ENCODE measurements at places on chromosomes 16 and 17.

DNA sequence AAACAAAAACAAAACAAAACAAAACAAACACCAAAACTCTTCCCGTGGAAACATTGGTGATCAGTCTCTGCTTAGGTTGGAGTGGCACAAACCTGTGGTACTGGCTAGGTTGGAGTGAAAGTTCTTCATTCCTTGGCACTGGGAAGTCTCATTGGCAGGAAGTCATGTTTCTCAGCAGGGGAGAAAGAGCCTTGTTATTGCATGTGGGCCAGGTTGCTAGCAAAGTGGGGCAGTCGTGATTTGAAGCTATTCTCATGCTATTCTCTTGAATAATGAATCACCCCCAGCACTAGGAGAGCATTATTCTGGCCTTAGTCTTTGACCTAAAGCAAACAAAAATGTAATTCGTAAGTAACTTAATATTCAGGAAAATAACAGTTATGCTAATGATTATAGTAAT is 24.3 kb upstream of the B4GALNT2 start:
- peak; percentile 94 for DNase-seq

DNA sequence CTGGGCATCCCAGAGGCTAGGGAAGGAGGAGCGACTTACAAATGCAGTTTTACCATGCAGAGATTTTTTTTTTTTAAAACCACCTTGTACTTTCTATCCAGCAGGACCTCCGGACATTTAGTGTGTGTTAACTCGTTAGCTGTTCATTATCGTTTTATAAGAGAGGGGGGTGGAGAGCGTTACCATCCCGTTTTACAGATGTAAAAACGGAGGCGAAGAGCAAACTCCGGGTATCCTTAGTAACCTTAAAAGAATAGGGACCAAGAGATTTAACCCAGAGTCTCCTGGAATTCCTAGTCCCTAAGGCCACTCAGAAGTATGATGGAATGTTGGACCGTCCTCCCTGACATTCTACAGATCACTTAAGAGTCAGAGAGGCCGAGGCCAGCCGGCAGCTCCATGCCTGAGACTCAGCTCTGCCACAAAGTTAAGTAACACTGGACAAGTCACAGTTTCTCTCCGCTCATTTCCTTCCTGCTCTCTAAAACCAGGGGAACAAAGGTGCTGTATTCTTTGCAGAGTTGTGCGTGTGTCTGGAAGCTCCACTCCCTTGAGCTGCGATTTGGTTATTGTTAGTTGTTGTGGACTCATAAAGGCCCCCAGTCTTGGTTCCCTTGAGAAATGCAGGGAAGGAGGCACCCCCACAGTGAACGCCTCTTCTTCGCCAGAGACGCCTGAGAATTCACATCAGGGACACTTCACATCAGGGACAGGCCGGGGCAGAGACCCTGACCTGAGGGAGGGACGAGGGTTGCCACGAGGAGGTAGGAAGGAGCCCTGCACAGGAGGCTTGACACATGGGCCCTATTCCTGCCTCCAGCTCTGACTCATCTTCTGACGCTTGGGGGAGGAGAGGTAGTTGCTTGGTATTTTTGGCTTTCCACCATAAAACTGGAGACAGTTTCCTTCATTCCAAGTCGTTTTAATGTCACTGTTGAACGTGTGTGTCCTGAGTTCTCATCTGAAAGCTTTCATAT is 1.2 kb downstream of the DUSP14 start:
- DNase-seq = peak; percentile 90

DNA sequence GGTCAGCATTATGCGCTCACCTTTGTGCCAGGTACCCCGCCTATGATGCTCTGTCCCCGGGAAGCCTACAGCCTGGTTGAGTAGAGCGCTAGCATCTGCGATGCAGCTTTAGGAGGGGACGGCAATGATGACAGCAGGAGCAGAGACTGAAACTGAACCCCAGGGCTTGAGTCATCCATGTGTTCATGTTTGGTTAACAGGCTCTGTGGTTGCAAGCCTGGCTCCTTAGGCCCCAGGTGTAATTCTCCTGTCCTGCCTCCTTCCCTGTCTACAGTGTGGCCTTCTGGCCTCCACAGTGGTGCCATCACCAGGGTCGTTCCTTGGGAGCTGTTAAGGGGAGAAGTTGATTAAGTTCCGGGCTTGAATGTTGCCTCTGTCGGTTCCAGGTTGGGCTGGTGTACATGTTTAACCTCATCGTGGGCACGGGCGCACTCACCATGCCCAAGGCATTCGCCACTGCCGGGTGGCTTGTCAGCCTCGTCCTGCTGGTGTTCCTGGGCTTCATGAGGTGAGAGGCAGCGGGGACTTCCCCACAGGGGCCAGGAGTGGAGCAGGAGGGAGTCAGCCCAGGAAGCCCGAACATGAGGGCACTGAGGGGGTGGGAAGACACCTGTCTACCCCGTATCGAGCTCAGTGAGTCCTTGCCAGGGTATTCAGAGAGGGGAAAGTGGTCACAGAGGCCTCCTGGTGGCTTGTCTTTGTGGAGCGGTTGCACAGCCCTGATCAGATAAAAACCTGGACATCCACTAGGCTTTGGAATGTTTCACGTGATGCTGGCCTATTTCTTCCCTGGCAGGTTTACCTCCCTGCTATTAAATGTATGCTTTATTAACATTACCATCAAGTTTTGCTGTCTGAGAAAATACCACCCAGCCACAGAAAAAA is 9.2 kb upstream of the NAT9 start:
- DNase-seq = no peak

- peak; percentile 29 for DNase-seq
Measured at GRCh38 chr17:32854207-32854606, 22.7 kb downstream of the MYO1D start.

GRCh38 chr17:36481829-36482228 is 4.7 kb upstream of the ZNHIT3 start:
- no peak for DNase-seq

GRCh38 chr16:81384006-81384405 is 60.6 kb upstream of the CMIP start:
- peak; percentile 93 for DNase-seq

GRCh38 chr17:6713130-6713917 is at the start of gene SLC13A5:
Gene SLC13A5, minus strand, starts transcription at chr17:6713369. Its CDS starts 36 bp downstream, at chr17:6713333.
- DNase-seq = peak; percentile 69

GRCh38 chr16:79360267-79360666 is 240.3 kb downstream of the MAF start:
- no peak for DNase-seq

- peak; percentile 76 for DNase-seq
Measured at GRCh38 chr17:51672065-51672464, 411.7 kb downstream of the UTP18 start.

- no peak for DNase-seq
Measured at GRCh38 chr17:8859804-8860430, 7.6 kb downstream of the PIK3R6 start.

GRCh38 chr16:4141604-4142003 is 25.4 kb upstream of the ADCY9 start:
- no peak for DNase-seq

- DNase-seq = no peak
Measured at GRCh38 chr16:67606632-67607031, 38.3 kb upstream of the CARMIL2 start.

DNA sequence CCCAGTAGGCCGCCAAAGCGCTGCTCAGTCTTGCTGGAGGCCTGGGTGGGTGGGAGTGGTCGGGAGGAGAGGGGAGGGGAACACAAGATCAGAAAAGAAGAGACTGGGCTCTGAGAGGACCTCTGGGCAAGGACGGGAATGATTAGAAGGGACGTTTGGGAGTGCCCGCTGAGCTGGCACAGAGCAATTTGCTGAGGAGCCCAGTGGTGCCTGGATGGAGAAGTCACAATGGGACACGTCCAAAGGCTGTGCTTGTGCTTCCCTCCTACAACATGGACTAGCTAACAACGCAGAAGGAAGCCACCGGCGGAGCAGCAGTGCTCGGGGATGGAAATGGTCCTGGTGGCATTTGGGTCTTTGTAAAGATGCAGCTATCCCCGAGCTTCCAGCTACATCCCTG is 45.6 kb upstream of the CACNG4 start:
- DNase-seq = no peak

GRCh38 chr16:7334801-7335560 is 2.3 kb downstream of the RBFOX1 start:
- DNase-seq = no peak

GRCh38 chr17:71914812-71915211 is 206.0 kb upstream of the SOX9 start:
- no peak for DNase-seq

- DNase-seq = no peak
Measured at GRCh38 chr17:73592079-73592415, 52.2 kb downstream of the SDK2 start.

GRCh38 chr17:13646969-13647542 is 45.3 kb upstream of the HS3ST3A1 start:
- DNase-seq = no peak

- DNase-seq = no peak
Measured at GRCh38 chr16:50666658-50667496, 14.2 kb downstream of the SNX20 start.

DNA sequence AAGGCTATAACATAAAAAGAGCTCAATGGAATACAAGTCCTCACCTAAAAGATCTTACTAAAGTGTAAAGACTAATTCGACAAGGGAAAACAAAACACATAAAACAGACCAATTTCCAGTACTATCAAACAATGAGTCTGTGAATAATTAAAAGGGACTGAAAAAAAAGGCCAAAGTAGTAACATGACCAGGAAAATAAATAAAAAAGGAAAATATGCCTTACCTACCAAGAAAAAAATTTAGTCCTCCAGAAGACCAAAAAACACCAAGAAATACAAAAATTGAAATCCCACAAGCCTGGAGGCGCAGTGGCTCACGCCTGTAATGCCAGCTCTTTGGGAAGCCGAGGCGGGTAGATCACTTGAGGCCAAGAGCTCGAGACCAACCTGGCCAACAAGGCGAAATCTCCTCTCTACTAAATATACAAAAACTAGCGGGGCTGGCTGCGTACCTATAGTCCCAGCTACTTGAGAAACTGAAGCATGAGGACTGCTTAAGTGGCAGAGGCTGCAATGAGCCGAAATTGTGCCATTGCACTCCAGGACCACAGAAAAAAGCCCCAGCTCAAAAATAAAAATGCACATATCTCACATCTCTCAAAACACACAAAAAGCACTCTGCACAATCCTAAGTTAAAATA is 60.8 kb downstream of the TEX14 start:
- no peak for DNase-seq

GRCh38 chr17:57281887-57282286 is 25.6 kb downstream of the MSI2 start:
- DNase-seq = no peak

GRCh38 chr17:82655038-82655479 is 6.8 kb upstream of the WDR45B start:
- no peak for DNase-seq

GRCh38 chr16:85961988-85962915 is 63.3 kb downstream of the IRF8 start:
- no peak for DNase-seq

DNA sequence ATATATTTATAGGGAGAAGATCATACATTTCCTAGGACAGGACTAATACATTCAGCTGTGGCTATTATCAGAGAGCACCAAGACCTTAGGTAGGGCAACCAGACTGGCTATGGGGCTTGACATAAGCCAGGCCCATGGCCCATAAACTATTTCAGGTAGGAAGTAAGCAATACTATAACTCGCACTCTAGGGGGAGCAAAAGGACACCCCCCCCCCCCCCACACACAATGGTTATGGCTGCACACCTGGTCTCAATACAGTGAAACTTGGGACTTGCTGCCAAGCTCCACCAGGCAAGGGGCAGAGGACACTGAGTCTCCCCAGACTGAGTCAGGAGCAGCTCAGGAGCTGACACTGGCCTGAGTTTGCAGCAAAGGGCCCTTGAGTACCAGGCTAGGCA is 348.9 kb upstream of the ASIC2 start:
- no peak for DNase-seq

DNA sequence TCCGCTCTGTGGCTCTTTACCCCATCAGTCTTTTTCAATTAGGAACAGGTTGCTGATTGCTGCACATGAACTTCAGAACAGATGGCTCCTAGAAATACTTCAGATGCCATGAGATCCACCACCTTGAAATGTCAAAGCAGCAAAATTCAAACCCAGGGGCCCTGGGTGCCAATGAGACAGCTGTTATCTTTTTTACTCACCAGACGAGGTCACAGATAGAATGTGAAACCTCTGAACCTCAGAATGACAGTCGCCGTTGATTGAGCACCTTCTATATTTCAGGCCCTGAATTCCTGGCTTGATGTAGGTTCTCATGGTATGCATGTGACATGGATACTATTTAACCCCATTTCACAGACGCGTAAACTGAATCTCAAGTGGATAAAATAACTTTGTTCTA is 63.0 kb downstream of the MAF start:
- DNase-seq = no peak

DNA sequence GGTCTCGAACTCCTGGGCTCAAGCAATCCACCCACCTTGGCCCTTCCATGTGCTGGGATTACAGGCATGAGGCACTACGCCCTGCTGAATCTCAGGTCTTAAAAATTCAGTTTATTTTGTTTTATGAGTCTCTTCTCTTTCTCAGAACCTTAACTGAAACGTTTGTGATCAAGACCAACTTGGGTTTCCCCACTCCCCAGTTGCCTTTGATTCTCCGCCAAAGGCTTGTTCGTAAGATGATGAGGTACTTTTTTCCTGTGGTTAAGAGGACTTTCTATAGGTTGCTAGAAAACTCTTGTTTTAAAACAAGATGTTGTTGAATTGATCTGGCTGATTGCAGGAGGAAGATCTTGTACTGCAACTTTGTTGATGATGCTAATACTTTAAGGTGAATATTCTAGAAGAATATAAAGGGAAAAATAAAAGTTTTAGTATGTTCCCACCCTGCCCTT is 11.7 kb downstream of the ABCC1 start:
- peak; percentile 69 for DNase-seq

DNA sequence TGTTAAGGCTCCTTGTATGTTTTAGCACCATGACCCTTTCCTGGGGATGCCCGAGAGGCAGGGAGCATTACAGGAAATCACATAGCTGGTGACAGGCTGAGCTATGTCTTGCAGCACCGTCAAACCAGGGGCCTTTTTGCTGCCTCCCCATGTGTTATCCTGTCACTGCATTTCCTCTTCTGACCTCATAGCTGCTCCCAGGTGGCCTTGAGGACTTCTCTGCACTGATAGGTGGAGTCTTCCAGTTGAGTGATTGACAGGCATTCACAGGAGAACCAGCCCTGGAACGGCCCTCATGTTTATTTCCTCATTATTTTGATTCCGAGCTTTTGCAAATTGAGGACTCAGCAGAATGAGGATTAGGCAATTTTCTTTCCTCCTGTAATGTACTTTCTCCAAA is 349.6 kb downstream of the HAPSTR1 start:
- DNase-seq = no peak

- no peak for DNase-seq
Measured at GRCh38 chr16:4021070-4021779, 95.0 kb downstream of the ADCY9 start.

GRCh38 chr16:72203401-72203800 is 31.4 kb upstream of the PMFBP1 start:
- DNase-seq = peak; percentile 42

DNA sequence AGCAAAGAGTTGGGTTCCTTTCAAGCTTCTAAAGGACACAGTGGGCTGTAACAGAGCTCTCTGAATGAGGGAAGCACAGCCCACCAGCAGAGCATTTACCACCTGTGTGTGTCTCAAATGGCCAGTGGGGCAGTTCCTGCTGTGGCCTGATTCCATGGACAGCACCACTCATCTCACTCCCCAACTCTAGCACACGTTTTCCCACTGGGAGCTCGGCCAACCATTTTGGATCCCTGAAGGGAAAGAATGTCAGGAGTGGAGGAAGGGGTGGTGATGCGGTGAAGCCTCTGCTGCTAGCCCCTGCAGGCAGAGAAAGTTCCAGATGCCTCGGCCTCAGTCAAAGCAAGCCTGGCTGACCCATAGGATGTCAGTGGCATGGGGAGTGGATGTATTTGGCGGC is 86.6 kb downstream of the PLXDC1 start:
- peak; percentile 12 for DNase-seq

All from astrocyte of the hippocampus (primary cell).